ENCODE measurements at places on chromosomes 1 and 21.

DNA sequence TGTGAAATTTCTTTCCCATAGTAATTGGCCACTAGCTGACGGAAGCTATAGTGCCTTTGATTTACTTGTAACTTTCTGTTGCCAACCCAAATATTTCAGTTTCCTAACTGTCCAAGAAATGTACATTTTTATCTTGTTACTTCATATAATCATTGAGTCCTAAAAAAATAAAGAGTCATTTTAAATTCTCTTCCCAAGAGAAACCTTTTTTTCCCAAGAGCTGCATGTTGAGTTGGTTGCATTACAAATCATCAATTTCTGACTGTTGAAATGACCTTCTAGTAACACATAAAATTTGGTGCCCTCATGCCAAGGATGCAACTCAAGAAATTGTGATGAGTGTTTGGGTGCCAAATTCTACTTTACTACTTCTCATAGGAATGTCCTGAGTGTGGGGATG lies 61.0 kb downstream of the HMCN1 start:
- no peak for DNase-seq

DNA sequence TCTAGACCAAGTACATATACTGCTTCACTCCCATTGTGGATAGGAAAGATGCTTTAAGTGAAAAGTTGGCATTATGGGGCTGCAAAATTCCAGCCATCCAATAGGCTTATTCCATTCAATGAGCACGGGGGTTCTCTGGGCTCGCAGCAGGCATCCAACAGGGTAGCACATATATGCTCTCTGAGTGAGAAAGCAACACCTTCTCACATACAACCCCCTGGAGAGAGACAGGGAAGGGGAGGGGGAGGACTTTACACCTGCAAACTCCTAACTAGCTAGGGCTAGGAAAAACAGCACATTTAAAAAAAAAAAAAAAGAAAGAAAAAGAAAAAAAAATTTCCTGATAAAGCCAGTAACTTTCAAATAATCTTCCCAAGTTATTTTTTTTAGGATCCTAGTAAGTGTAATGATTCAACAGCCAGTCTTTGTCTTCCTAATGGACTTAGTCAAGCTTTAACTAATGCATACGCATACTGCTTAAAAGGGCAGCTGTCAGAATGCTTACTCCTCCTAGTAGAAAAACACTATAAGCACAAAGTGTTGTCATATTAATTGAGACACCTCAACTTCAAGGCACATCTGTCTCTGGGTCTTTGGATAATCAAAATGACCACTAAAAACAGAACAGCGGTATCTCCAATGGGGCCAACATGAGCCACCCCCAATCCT lies 18.7 kb downstream of the PSMB2 start:
- no peak for DNase-seq

- DNase-seq: no peak
These were observed 15.3 kb upstream of the IL23R start for GRCh38 chr1:67150931-67151330.

DNA sequence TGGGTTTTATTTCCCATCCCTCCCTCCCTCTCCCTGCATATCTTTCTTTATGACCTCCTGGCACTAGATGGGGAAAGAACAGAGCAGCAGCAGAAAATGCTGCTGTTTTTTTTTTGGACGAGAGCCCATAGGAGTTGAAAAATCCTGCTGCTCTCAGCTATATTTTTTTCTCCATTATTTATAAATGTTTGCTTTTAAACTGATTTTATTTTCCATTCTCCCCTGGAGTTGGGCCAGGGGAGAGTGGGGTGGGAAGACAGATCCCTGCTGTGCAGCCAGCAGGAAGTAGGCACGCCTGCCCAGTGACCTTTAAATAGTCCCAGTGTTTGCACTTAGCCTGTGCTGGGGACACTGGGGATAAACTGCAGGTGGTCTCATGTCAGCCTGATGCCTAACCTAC lies 17.4 kb downstream of the SFT2D2 start:
- DNase-seq: no peak

DNA sequence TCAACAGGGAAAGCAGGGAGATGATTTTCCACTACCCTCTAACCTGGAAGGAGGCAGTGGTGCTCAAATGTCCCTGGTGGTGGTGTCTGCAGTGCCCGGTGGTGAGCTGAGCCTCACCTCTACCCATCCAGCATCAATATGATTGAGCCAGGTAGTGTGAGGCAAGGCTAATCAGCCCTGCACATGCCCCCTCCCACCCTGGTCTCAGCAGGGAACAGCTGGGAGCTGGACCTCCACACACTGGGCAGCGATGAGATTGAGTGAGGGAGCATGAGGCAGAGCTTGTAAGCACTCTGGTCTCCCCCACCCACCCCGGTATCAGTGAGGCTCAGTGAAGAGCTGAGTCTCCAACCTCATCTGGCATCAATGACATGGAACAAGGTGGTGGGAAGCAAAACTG lies 634.3 kb downstream of the PTPRU start:
- DNase-seq: no peak

GRCh38 chr1:74333244-74333643 lies 98.1 kb downstream of the TNNI3K start:
- no peak for DNase-seq

DNA sequence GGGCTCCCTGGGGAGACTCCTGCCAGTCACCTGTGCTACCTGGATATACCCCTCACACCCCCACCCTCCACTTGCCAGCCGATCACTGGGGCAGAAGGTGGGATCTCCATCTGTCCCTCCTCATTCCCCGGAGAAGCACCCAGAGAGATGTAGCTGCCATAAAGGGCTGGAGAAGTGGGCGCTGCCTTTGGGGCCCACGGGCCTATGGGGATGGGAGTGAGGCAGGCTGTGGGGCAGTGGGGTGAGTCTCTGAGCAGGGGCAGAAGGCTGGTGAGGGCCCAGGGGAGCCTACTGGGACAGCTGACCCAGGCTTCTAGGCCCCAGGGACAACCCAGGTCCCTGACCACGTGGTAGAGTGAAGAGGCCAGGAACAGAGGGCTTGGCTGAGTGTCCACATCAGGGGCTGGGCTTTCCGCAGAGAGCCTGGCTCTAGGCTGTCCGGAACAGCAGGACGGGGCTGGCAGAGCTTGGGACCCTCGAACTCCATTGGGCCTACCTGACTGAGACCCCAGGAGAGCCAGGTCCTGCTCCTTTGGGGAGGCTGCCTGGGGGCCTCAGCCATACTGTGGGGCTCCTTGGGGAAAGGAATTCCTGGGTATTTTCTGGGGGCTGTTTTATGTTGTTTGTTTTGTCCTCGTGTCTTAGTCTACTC lies 205.9 kb upstream of the VAMP3 start:
- no peak for DNase-seq

GRCh38 chr1:153490272-153491051 lies 30.0 kb upstream of the S100A7 start:
- DNase-seq: no peak

- DNase-seq: no peak
These were observed 668.4 kb downstream of the KCNT2 start for GRCh38 chr1:195939844-195940243.

- no peak for DNase-seq
These were observed 88.2 kb downstream of the NTPCR start for GRCh38 chr1:233038581-233038980.

- no peak for DNase-seq
These were observed 2.4 kb upstream of the KRTAP10-11 start for GRCh38 chr21:44643741-44644310.

DNA sequence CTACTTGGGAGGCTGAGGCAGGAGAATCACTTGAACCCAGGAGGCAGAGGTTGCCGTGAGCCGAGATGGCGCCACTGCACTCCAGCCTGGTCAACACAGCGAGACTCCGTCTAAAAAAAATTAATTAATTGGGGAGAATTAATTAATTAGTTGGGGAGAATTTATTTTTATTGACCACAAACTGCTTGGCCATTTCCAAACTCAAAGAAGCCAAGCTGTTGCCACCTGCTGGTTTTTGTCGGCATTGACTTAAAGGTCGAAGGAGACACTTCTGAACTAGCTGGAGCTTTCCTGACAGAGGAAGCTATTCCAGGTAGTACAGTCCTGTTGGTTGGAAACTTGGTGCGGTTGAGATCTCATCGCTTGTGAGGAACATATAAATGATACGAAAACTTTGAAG lies 13.1 kb downstream of the MAP1LC3C start:
- DNase-seq: peak; percentile 3

- no peak for DNase-seq
These were observed 38.1 kb downstream of the HSD3B2 start for GRCh38 chr1:119453021-119453420.

DNA sequence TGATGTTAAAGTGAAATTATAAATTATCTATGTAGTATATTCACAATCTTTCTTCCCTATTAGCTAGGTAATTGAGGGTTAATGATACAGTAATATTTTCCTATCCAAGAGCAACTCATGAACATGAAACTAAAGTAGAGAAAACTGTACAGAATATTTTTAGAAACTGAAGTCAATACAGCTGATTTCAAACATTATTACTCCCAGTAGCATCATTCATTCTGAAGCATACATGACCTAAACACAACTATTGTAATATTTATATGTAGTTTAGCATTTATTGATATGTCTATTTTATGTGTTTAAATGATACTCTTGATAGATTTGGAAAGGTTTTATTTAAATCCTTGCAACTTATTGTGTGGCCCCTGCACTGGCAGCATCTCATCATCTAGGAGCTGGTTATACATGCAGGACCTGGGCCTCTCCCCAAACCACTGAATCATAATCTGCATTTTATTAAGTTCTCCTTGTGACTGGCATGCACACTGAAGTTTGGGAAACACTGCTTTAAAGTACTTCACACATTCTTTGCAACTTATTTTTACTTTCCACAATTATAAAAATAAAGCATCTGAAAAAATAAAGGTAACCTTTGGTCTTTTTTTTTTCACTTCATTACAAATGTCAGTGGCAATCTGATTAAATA lies 199.9 kb downstream of the LRRC40 start:
- DNase-seq: no peak

DNA sequence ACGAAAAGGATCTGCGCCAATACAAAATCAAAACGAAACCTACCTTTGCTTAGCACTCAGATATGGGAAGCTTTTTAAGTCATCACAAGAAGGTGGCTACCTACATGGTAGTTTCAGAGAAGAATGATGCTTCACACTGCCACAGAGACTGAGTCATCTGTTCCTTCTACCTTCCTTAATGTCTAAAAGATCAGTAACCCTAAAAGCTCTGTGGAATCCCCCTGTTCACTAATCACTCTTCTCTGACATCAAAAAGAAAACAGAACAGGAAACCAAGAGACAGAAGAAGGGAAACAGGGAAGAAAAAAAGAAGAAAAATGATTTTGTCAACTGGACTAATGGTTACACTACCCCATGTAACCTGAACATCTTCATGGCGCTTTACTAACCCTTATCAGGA lies 177.2 kb downstream of the SMYD3 start:
- DNase-seq: no peak

DNA sequence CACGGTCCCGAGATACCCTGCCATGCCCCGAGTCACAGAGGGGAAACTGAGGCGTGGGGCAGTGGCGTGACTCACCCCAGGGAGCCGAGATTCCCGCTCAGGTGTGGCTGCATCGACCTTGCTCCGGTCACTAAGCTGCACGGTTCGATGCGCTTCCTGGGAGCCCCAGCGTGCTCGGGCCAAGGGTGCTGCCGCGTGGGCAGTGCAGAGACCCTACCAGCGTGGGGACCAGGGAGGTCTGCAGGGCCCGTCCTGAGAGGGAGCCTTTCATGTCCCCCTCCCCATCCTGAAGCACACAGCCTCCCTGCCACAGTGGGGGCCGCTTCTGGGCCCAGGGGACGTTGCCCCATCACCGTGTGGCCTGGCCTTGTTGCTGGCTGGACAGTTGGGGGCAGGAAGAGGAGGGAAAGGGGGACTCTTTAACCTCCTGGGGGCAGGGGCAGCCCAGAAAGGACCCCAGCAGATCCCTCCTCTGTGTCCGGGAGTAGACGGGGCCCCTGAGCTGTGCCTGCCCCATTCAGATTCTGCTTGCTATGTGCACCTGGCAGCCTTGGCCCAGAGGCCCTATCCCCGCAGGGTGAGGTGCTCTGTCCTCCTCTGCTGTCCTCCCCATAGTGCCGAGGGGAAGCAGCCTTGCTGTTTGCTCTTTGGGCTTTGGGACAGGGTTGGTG lies 52.3 kb downstream of the COL18A1 start:
- no peak for DNase-seq

GRCh38 chr1:43134640-43135039 lies 37.5 kb downstream of the EBNA1BP2 start:
- no peak for DNase-seq

GRCh38 chr1:25895365-25895990 lies 10.7 kb downstream of the STMN1 start:
- DNase-seq: peak; percentile 59

GRCh38 chr1:194084755-194085154 lies 898.3 kb upstream of the B3GALT2 start:
- no peak for DNase-seq

DNA sequence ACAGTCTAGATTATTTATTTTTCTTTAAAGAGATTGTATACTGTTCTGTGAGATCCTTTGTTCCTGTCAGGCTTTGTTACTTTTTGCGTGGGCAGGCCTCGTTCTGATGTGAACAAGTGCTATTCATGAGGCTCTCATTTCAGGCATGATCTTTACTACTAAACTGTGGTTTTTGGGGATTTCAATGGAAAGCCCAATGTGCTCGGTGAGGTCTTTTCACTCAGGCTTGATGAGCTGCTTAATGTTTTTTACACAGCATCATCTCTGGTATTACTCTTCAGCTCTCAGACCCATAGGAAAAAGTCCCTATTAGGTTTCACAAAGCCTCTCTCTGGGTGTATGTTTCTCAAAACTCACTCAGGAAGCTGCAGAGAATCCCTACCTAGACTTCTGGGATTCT lies 419.4 kb downstream of the GPATCH2 start:
- no peak for DNase-seq

DNA sequence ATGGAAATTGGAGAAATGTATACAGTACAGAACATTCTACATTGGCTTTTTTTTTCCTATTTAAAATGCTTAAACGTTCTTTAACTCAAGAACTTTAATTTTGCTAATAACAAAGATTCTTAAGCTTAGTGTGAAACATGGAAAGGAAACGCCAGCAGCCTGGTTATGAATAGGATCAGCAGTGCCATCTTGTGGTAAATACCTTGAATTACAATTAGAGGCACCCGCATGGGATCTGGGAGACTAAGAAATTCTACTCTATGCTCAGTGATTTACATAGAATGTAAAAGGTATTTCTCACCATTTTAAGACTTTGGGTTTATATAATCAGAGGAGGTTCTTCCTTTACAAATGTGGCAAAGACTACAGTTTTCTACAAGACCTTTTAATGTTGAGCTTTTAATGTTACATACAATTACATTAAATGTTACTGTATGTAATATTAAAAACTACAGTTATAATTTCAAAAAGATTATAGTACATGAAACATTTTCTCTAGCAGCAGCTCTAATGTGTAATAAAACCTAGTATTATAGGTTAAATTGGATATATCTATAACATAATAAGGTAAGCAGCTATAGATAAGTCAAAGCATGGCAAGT lies 32.1 kb upstream of the APOBEC4 start:
- DNase-seq: no peak
